ENCODE measurements at places on chromosomes 11 and 22. TPM values are rescaled to one million over a fixed set of nuclear protein-coding genes. Genes with fewer than 3 reads are reported as not detected.

DTX4 gene
- 0.22 TPM for total RNA-seq

KCNQ1OT1 gene
- 0.86 TPM for total RNA-seq

CSNK2A3 gene
- 3.3 TPM for total RNA-seq

SEPTIN3 gene
- total RNA-seq, result not detected

TMEM191C gene
- 0.32 TPM for total RNA-seq

HOATZ gene
- total RNA-seq, result not detected

APOL2 gene
- 43.8 TPM for total RNA-seq

APOBEC3C gene
- total RNA-seq, result 7.6 TPM

- peak; percentile 52 for DNase-seq
Observed at GRCh38 chr11:43278193-43278956, 33.4 kb upstream of the API5 start.

- peak; percentile 84 for DNase-seq
Observed at GRCh38 chr11:13717331-13717730, 48.9 kb downstream of the FAR1 start.

GRCh38 chr22:23526596-23527316, 53.3 kb downstream of the IGLL1 start:
- DNase-seq, result no peak

DNA sequence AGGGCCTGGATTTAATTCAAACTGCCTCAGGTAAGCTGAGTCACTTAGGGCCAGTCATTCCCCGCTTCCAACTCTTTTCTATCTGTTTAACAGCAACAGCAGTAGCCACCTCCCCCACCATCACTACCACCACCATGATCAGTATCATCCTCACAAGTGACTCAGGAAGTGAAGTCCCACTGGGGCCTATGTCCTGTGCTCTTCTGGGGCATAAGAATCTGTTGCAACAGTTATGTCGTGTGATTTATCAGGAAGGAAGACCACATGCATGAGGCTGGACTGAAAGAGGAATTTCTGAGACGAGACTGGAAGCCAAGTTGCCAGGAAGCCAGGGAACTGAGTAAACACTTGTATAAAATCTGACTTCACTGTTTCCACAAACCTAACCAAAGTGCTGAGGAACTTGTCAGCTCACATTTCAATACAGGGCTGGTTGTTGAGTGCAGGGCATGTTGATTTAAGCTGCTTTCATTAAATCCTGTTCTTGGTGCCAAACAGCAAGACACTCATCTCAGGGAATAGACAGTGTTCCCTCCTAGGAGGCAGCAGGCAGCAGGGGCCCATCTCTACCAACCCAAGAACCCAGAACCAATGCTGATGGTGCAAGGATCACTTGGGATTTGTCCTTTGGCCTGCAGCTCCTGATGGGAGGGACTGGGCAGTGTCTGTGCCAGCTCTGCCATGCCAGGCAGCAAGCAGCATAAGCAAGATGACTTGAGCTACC, 226.7 kb upstream of the NARS2 start:
- DNase-seq, result peak; percentile 85

DNA sequence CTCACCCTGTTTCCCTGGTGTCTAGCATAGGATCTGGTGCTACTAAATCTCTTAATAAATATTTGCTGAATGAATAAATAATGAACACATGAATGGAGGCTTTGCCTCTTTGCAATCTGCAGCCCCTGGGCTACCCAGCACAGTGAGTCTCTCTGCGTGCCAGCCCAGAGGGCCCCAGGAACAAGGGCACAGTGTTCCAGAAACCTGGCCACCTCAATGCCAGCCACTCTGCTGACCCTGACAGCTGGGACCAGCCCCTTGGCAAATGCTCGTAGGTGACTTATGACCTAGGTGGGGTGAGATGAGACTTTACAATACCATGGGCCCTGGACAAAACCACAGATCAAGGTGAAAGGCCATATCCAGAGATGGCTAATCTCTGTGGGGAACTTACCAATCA, 31.6 kb downstream of the UQCR10 start:
- DNase-seq, result no peak

- DNase-seq, result no peak
Observed at GRCh38 chr22:44822534-44822933, 70.2 kb downstream of the ARHGAP8 start.

- DNase-seq, result no peak
Observed at GRCh38 chr11:32630844-32631243, 47.2 kb downstream of the EIF3M start.

- DNase-seq, result no peak
Observed at GRCh38 chr11:74735365-74735928, 4.2 kb upstream of the CHRDL2 start.

DNA sequence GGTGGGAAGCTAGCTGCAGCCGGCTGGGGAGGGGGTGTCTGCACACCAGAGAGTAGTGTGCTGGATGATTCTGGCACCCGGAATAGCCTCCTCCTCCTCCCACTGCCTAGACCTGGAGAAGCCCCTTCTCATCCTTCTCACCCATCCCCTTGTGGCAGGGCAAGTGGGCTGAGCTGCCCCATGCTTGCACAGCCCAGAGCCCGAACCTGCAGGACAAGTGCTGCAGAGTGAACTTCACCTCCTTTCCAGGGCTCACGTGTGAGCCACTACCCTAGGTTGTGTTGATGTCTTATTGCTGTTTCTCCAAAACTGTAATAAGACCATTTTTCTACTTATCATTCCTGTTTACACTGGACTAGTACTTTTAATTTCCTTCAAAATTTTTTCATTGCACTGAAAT, 56.1 kb upstream of the GLYATL1B start:
- DNase-seq, result no peak

DNA sequence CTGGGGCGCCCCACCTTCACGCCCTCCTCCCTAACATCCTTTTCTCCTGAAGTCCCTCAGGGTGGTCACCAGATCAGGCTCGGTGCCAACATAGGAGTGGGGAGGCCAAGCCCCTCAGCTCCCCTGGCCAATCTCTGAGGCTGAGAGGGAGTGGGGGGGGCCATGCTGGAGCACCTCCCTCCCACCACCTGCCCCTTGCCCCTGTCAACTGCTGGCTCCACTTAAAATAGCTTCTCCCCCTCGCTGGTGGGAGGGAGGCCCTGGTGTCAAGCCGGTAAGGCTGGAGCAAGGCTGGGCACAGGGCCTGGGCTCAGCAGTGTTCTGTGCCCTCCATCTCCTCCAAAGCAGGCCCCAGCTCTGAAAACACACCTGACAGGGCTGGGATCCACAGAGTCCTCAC, 4.9 kb downstream of the PLXNB2 start:
- peak; percentile 17 for DNase-seq

DNA sequence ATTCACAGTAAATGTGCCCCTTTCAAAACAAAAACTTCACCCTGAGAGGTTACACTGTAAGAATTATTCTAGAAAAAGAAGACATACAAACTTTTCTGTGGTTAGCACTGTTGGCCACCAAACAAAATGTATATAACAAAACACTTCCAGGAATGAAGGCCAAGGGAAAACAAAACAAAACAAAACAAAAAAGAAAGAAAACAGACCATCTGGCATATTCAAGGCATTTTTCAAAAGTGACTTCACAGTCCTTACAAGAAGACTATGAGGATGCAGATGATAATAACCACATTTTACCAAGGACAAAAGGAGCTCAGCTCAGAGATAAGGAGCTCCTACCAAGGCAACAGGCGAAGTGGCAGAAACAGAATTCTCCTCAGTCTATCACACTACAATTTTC, 24.9 kb downstream of the CTSC start:
- peak; percentile 21 for DNase-seq

GRCh38 chr22:38950527-38951295, 6.7 kb upstream of the APOBEC3A start:
- DNase-seq, result no peak

Data from GM23248 (cell line).